ENCODE measurements at places on chromosomes 6 and 20. TPM values are rescaled to one million over a fixed set of nuclear protein-coding genes. Genes with fewer than 3 reads are reported as not detected.

The PDYN gene
- not detected for total RNA-seq

The AKAP12 gene
- total RNA-seq = 148 TPM

The COX4I2 gene
- 11.4 TPM for total RNA-seq

The KCNK16 gene
- not detected for total RNA-seq

The PNLDC1 gene
- 0.22 TPM for total RNA-seq
